ENCODE measurements at places on chromosomes 16 and 17.
A peak's percentile ranks its signal among the peaks of the same experiment; 100 is the strongest.

DNA sequence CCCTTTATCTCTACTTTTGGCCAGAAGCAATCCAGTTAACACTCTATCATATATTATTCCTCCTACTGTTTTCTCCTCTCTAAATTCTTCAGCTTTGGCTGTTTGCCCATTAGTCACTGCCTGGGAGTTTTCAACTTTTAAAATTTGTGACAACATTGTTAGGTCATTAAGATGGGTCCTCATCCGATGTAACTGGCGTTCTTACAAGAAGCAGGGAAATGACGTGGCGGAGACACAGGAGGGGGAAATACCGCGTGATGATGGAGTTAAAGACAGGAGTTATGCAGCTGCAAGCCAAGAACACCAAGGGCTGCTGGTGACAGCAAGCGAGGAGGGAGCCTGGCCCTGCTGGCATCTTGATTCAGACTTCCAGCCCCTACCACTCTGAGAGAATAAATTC lies 34.8 kb upstream of the CPHXL start:
- no peak for DNase-seq

DNA sequence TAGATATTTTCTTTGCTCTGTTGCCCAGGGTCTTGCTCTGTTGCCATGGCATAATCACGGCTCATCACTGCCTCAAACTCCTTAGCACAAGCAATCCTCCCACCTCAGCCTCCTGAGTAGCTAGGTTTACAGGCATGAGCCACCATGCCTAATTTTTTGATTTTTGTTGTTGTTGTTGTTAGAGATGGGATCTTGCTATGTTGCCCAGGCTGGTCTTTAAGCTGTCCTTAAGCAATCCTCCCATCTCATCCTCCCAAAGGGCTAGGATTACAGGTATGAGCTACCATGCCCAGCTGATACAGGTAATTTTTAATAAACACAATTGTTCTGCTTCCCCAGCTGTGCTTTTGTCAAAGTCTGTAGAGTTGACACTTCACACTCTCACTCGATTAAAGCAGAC lies 159.3 kb downstream of the PARN start:
- DNase-seq, result no peak

DNA sequence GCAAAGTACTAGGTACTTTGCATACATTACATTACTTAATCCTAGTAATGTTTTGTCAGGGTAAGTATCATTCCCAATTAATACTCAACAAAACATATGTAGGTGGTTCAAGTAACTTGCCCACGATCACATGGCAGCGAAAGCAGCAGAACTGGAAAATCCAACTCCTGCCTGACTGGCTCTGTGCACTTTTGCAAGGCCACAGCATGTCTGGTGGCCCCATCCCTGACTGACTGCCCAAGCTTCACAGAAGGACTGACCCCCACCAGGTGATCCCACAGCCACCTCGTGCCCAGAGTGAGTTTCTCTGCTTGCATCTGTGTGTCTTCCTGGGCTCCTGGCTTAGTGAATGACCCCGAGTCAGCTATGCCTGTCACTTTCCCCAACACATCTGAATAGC lies 11.4 kb downstream of the CNP start:
- no peak for DNase-seq

- peak; percentile 32 for DNase-seq
Observed at GRCh38 chr17:27354491-27355081, 60.7 kb downstream of the WSB1 start.

GRCh38 chr17:58917228-58917627 lies 161.6 kb downstream of the PPM1E start:
- no peak for DNase-seq

DNA sequence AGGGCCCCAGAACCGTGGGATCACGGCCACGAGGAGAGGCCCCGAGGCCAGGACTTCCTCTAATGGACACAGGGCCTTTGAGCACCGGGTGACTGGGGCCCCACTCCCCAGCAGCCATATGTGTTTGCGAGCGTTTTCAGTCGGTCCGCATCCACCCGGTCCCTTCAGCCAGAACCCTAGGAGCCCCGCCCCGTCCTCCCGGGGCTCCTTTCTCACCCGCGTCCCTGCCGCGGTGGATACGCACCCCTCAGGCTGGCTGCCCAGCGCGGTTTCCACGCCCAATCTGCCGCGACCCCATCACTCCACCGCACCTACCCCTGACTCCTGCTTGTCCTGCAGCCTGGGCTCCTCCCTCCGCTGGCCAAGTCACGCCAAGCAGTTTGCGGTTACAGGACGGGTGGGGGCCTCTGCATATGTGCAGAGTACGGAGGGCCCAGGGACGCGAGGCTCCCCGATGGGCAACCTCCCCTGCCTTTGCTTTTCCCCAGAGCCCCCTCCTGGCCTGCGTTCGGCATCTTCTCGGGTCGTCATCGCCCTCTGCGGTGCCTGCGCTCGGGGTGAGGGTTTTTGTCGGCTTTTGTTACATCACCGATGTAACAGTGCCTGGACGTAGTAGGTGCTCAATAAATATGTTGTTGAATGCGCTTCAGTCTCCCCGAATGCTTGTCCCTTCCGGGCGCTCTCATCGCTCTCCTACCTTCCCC lies 1.0 kb upstream of the TTYH2 start:
- peak; percentile 78 for DNase-seq

GRCh38 chr16:66563574-66564334 lies 2.5 kb upstream of the CMTM1 start:
- no peak for DNase-seq

GRCh38 chr17:66200685-66201092 lies 8.8 kb upstream of the CEP112 start:
- DNase-seq, result peak; percentile 89

- DNase-seq, result peak; percentile 57
Observed at GRCh38 chr17:50163843-50164696, 1.7 kb upstream of the SGCA start.

- no peak for DNase-seq
Observed at GRCh38 chr16:5756969-5757368, 659.4 kb upstream of the EEF2KMT start.

GRCh38 chr17:46182961-46183360 lies 10.3 kb downstream of the KANSL1 start:
- no peak for DNase-seq

- DNase-seq, result peak; percentile 77
Observed at GRCh38 chr17:67126983-67127382, 82.6 kb downstream of the CACNG1 start.

- no peak for DNase-seq
Observed at GRCh38 chr17:45284176-45285140, 22.6 kb upstream of the SPATA32 start.

- no peak for DNase-seq
Observed at GRCh38 chr17:70912716-70913485, 743.6 kb downstream of the KCNJ2 start.

DNA sequence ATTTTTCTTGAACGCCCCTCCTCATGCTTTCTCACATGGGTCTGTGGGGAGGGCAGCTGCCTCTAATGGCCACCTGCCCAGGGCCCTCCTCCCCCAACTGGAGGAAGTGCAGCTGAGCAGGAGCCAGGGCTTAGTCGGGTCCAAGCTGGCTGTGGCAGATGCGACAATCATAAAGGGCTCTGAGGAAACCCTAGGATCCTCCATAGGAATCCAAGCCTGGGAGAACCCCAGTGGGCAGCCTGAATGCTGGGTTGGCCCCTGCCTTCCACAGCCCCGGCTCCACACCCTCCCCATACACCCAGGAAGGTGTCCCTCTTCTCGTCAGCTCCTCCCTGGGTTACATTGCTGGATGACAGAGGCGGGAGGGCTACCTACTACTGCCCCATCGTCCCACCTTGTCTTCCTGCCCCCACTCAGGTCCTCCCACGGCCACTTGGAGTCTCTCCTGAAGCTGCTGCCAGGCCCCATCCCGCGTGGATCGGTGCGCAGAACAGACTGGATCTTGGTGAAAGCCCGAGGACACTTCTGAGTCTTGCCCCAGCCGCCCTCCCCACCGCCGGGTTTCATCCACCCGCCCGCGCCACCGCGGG lies 15.6 kb upstream of the CBFB start:
- DNase-seq, result no peak

GRCh38 chr17:4040784-4041183 lies 76.5 kb upstream of the ATP2A3 start:
- no peak for DNase-seq

DNA sequence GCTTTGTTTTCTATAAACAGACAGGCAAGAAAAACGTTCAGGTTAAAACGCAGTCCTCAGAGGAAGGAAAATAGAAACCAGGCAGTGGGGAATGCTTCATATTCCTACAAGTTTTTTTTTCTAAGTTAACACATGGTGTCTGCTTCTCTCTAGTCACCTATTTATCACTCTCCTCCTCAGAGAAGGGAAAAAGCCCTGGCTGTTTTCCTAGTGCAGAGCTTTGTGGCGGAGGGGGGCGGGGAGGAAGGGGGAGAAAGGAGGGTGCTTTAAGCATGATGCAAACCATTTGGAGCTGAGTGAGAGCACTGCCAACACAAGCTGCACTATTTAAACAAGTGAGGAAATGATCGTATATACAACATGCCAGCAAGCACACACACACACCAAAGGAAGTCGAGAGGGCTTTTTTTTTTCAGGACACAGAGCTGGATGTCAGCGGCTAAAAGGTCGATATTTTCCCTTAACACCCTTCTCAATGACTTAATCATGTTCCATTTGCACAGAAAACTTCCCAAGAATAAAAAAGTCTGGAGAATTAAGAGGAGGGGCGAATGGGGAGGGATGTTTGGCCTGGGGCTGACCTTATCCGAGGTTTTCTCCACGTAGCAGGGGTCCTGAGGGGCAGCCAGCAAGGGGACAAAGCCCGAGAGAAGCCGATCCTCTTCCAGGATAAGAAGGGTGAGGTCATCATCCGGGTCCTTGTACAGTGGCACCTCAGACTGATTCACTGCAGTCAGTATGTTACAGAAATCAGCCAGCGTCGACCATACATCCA lies 117.4 kb downstream of the HIC1 start:
- DNase-seq, result no peak

DNA sequence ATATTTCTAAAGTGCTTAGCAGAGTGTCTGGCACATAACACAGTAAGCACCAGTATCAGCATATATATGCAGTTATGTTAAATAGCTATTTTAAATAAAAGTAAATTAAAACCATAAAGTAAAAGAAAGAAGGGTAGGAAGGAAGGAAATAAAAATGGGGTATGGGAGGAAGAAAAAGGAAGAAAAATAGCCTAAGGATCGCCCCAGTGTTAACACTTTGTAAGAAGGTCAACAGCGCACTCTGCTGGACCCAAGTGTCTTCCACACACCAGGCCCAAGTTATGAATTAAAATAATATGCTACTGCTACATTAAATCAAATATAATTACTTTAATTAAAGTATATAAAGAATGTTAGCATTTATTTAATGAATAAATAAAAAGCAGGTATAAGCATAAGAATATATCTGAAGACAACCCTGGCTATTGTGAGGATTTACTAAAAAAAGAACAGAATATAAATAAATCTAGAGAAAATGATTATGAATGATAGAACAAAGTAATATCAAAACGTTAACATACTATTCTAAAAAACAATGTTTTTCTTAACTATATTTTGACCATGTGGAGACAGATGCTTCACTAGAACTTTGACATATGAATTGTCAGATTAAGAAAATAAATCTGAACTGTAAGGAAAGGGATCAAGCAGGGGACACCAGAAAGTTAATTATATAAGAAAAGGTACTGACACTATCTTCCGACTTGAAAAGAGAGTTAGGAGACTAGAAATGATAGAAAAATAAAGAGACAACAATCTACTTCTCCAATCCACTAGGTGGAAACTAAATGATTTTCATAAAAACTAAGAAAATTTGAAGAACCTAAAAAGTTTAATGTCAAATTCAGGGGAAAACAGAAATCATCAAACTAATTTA lies 25.9 kb downstream of the BRIP1 start:
- peak; percentile 87 for DNase-seq

- DNase-seq, result no peak
Observed at GRCh38 chr17:48909783-48910182, 1.6 kb downstream of the UBE2Z start.

DNA sequence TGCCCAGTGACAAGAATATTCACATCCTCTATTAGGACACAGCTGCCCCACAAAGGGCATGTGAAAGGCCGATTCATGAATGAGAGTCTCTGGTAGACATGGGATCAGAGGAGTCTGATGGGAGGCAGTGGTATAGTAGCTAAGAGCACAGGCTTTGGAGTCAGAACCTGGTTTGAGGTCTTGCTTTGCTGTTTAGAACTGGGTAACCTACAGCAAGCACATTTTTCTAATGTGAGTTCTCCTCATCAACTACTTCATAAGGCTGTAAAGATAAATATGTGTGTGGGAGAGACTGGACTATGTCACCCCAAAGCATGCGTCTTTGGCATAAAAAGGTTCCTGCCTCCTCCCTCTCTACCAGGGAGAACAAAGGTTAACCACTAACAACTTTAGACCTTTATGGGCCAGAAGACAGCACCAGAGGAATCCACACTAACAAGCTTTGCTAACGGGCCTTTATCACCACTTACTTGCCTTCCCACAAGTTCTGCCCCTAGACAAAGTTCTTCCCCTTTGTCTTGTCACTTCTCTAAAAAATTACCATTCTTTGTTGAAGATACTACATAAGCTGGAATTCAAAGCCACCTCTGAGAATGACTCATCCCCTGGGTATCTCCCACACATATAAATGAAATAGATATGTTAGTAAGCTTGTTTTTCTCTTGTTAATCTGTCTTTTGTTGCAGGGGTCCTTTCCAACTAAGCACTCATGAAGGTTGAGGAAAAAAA lies 21.1 kb downstream of the CDR2 start:
- peak; percentile 84 for DNase-seq

- peak; percentile 10 for DNase-seq
Observed at GRCh38 chr16:67399218-67399733, 6.0 kb upstream of the TPPP3 start.

GRCh38 chr17:57442914-57443571 lies 186.7 kb downstream of the MSI2 start:
- peak; percentile 68 for DNase-seq

GRCh38 chr17:49990921-49991320 lies 4.1 kb downstream of the DLX3 start:
- DNase-seq, result no peak

DNA sequence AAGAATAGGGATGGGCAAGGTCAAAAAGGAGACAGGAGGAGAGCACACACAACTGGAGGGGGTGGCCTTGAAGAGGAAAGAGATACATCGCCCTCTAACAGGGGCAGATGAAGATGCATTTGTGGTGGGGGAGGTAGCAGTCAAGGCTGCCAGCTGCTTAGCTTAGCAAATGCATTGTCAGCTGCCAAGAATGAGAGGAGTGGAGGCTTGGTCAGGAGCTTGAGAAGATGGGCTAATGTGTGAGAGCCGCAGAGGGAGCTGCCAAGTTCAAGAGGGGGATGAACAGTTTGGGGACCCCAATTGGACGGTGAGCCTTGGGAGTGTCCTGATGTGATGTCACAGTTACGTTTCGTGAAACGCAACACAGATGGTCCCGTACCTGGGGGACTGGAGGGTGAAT lies 28.9 kb upstream of the GNA13 start:
- no peak for DNase-seq

- DNase-seq, result no peak
Observed at GRCh38 chr17:45296833-45297124, 20.0 kb downstream of the MAP3K14 start.

- no peak for DNase-seq
Observed at GRCh38 chr17:50211249-50212120, 10.1 kb upstream of the COL1A1 start.
